ENCODE measurements at places on chromosomes 11 and 22. TPM values are rescaled to one million over a fixed set of nuclear protein-coding genes. Genes with fewer than 3 reads are reported as not detected.

SHISAL1 gene
- 0.03 TPM for total RNA-seq

PATE2 gene
- total RNA-seq = not detected

MS4A2 gene
- not detected for total RNA-seq

- H3K27me3 ChIP-seq = no peaks in the 10 kb centered on the region
- H3K4me1 ChIP-seq = no peaks in the 10 kb centered on the region
- H3K36me3 ChIP-seq = no peaks in the 10 kb centered on the region
- no peak overlapping the region for H3K4me3 ChIP-seq
- DNase-seq = no peak
- no peak overlapping the region for H3K27ac ChIP-seq
These were observed 76.9 kb downstream of the TENM4 start for GRCh38 chr11:79363861-79364378.

GRCh38 chr11:93501856-93502255, 41.3 kb downstream of the SMCO4 start:
- H3K27ac ChIP-seq = no peak overlapping the region
- H3K27me3 ChIP-seq = no peaks in the 10 kb centered on the region
- no peak for DNase-seq
- H3K4me3 ChIP-seq = no peak overlapping the region
